Lower lobe of right lung (tissue), 2 donors: ENCODE measurements at places on chromosomes 5 and 9. TPM values are rescaled to one million over a fixed set of nuclear protein-coding genes. Genes with fewer than 3 reads are reported as not detected.
A peak's percentile ranks its signal among the peaks of the same experiment; 100 is the strongest.

DNA sequence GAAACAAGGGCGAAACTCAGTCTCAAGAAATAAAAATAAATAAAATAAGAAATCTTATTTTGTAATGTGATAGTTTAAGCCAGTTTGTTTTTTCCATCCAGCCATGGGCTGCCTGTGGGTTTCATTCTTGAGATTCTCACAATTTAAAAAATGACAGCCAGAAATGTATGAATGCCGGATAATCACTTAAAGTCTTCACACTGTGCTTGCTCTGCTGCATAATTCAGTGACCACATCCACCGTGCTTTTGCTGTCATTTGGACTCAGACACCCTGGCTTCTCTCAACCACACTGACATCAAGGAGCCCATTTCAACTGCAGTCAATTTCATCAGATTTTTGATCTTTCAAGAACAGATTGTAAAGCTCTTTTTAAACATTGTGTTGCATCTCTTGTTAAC lies 61.0 kb upstream of the DAPK1 start:
- DNase-seq, result no peak
- no peaks in the 10 kb centered on the region for H3K27me3 ChIP-seq
- H3K36me3 ChIP-seq, result no peaks in the 10 kb centered on the region
- no peak overlapping the region for H3K4me3 ChIP-seq
- no peaks in the 10 kb centered on the region for H3K4me1 ChIP-seq
- no peak overlapping the region for H3K27ac ChIP-seq

DNA sequence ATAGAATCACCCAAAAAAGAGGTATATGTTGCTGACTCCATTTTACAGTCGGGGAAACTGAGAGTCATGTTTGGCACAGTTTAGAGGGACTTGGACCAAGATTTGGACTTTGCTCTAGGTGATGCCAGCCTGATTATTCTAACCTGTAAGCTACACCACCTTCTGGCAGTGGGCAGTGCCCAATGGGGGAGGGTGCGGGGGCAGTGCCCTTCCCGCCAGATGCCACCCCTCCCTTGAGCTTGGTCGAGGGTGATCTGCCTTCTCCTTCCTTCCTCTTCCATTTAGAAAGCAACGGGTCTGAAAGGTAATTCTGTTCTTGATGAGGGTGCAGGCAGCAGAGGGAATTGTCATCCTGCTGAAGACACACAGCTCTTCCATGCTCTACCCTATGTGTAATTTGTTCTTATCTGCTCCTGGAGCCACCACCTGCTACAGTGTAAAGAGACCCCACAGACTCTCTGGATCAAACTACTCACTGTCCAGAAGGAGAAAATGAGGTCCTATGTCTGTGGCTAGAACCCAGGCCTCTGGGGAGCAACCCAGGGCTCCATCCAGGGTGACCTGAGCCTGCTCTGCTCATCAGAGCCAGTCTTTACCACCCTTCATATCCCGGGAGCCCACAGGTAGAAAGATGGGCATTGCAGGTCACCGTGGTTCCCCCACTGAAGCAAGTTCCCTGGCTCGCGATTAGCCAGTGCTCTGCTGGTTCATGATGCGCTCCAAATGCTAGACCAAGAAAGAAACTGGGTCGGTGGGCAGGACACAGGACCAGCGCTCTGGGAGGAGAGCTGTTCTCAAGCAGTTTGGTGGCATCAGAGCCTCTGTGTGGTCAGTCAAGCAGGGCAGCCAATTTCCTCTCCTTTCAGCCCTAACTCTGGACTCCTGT lies 156.2 kb downstream of the RGS3 start:
- no peak overlapping the region for H3K4me3 ChIP-seq
- no peak for DNase-seq
- peak overlapping the region; percentile 83 for H3K27ac ChIP-seq
- no peaks in the 10 kb centered on the region for H3K36me3 ChIP-seq
- no peaks in the 10 kb centered on the region for H3K27me3 ChIP-seq

The PFN3 gene
- total RNA-seq, result not detected

- DNase-seq, result no peak
- no peaks in the 10 kb centered on the region for H3K27me3 ChIP-seq
- H3K36me3 ChIP-seq, result no peaks in the 10 kb centered on the region
- H3K27ac ChIP-seq, result no peak overlapping the region
Measured at GRCh38 chr9:120310035-120310434, 269.9 kb downstream of the CDK5RAP2 start.

The TOPORS gene
- total RNA-seq, result 15.4 TPM

DNA sequence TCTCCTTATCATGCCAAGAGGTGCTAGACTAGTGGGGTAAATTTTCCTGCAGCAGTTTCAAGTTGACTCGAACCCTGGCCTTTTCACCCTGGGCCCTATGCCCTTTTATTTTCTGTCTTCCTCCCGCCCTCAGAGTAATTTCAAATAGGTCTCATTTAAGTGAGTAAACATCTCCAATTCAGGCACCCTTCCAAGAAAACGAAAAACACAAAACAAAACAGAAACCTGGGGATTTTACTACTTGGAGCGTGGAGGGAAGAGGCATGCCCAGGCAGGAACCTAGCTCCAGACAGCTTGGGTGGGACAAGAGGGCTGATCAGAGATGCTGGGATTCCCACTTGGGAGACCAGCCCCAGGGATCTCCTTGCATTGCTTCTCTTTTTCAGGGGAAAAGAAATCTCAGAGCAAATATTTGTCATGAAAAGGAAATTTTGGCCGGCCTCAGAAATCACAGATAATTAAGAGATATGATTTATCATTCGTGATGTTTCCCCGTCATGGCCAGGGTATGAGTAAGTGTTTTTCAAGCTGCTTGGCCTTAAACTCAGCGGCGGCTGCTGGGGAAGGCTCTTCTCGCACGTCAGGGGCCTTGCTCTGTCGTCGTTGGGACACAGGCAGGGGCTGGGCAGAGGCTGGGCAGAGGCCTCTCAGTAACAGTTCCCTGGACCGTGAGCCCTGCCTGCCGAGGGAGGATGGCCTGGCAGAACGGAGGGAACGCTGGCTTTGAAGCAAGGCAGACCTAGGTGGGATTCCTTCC lies 248.6 kb upstream of the KLF4 start:
- H3K4me1 ChIP-seq, result peaks cover 33% of the 10 kb centered on the region
- no peaks in the 10 kb centered on the region for H3K36me3 ChIP-seq
- H3K27me3 ChIP-seq, result peaks cover 3% of the 10 kb centered on the region
- H3K4me3 ChIP-seq, result no peak overlapping the region

GRCh38 chr5:138989720-138990119 lies 114.6 kb upstream of the LRRTM2 start:
- no peaks in the 10 kb centered on the region for H3K4me1 ChIP-seq
- H3K27me3 ChIP-seq, result no peaks in the 10 kb centered on the region
- H3K4me3 ChIP-seq, result no peak overlapping the region
- no peaks in the 10 kb centered on the region for H3K36me3 ChIP-seq
- no peak for DNase-seq

The EMB gene
- total RNA-seq, result 30.3 TPM

The SLC28A3 gene
- total RNA-seq, result 0.15 TPM

GRCh38 chr9:94812343-94812742 lies 85.8 kb downstream of the AOPEP start:
- H3K4me1 ChIP-seq, result peaks cover 5% of the 10 kb centered on the region
- no peaks in the 10 kb centered on the region for H3K36me3 ChIP-seq
- H3K4me3 ChIP-seq, result no peak overlapping the region

The F2R gene
- total RNA-seq, result 18.6 TPM

- no peak overlapping the region for H3K4me3 ChIP-seq
- no peak for DNase-seq
- H3K4me1 ChIP-seq, result no peaks in the 10 kb centered on the region
- H3K27me3 ChIP-seq, result no peaks in the 10 kb centered on the region
Measured at GRCh38 chr9:95605101-95605500, 88.3 kb upstream of the PTCH1 start.

The RLN2 gene
- 1.3 TPM for total RNA-seq

GRCh38 chr5:151406322-151406947 lies 41.0 kb upstream of the SLC36A1 start:
- no peaks in the 10 kb centered on the region for H3K27me3 ChIP-seq
- no peaks in the 10 kb centered on the region for H3K4me1 ChIP-seq
- H3K27ac ChIP-seq, result no peak overlapping the region
- H3K36me3 ChIP-seq, result no peaks in the 10 kb centered on the region

The DNAJA1 gene
- total RNA-seq, result 155 TPM

- no peaks in the 10 kb centered on the region for H3K4me1 ChIP-seq
- no peak for DNase-seq
- H3K36me3 ChIP-seq, result no peaks in the 10 kb centered on the region
- H3K27ac ChIP-seq, result no peak overlapping the region
- H3K4me3 ChIP-seq, result no peak overlapping the region
Measured at GRCh38 chr9:13576101-13576500, 296.6 kb upstream of the MPDZ start.

DNA sequence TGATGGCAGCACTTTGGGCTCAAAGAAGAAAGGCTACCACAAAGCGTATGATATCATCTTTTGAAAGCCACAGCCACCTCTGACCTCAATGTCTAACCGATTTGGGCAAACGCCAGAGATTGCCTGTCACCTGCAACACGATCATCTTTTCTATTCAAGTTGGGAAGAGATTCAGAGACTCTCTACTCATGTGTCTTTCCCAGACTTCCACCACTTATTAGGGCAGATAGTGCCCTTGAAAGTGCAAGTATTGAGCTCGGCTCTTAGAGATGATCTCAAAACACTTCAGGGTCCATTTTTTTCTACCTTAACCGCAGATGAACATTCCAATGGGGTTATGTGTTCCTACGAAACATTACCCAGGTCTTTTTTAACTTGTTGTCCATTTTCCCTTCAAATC lies 213.7 kb downstream of the DRD1 start:
- H3K36me3 ChIP-seq, result no peaks in the 10 kb centered on the region
- no peak overlapping the region for H3K27ac ChIP-seq
- DNase-seq, result no peak
- no peaks in the 10 kb centered on the region for H3K27me3 ChIP-seq
- H3K4me1 ChIP-seq, result no peaks in the 10 kb centered on the region

- H3K27ac ChIP-seq, result no peak overlapping the region
- DNase-seq, result no peak
- H3K4me3 ChIP-seq, result no peak overlapping the region
- no peaks in the 10 kb centered on the region for H3K36me3 ChIP-seq
Measured at GRCh38 chr5:80210014-80210413, 45.8 kb downstream of the SERINC5 start.
